Stimulated activated CD8-positive, alpha-beta memory T cell treated with anti-CD3 and anti-CD28 coated beads, Interleukin-7, amount 100 ng/mL, for 1 hour (primary cell): ENCODE measurements at places on chromosomes 4 and X.

DNA sequence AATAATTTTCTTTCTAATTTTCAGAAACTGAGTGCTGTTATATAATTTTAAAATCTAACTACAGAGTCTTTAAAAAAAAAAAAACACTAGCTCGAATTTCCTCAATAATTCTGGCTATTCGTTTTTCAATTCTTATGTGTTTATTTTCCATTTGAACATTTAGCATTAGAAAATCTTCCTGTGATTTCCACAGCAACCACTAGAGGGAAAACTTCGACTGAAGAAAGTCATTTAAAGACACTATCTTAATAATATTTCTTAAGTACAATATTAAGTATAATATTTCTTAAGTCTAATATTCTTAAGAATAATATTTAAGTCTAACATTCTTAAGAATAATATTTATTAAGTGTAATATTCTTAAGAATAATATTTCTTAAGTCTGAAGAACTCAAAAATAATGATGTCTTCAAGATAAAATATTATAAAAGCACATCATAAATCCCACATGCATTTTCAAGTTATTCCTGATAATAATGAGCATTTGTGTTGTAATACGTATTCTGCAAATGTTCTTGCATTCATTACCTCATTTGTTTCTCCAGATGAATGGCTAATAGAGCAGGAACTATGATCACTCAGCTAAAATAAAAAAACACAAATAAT, 118.4 kb upstream of the WDR17 start:
- DNase-seq, result no peak

DNA sequence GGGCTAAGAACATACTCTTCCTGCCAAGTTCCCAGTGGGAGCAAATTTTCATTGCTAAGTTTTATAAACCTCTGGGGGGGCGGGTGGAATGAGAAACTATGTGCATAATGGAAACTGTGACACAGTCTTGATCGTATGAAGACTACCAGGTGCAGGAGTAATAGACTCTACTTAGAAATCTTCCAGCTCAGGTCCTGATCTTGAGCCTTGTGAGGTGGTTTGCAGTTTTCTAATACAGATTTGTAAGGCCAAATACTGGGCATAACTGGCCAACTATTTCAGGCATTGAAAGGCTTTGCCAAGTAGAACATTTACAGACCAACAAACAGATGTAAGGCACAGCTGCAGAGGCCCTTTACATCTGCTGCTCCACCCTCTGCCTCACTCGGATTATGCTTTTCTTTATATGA, 89.7 kb upstream of the CBR4 start:
- no peak for DNase-seq

DNA sequence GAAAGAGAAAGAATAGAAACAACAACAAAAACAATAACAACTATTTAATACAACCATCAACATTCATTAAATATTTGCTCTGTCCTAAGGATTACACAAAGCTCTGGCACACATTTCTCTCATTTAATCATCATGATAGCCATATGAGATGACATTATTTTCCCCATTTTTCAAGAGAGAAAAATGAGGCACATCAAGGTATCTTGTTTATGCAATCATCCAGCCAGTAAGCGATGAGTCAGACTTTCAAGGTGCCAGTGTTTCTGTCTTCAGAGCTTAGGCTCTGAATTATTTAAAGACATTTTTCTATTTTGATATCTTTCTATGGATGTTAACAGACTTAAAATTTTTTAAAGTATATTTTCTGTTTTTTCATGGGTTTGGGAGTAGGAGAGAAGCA, 541.8 kb upstream of the SMIM31 start:
- no peak for DNase-seq

DNA sequence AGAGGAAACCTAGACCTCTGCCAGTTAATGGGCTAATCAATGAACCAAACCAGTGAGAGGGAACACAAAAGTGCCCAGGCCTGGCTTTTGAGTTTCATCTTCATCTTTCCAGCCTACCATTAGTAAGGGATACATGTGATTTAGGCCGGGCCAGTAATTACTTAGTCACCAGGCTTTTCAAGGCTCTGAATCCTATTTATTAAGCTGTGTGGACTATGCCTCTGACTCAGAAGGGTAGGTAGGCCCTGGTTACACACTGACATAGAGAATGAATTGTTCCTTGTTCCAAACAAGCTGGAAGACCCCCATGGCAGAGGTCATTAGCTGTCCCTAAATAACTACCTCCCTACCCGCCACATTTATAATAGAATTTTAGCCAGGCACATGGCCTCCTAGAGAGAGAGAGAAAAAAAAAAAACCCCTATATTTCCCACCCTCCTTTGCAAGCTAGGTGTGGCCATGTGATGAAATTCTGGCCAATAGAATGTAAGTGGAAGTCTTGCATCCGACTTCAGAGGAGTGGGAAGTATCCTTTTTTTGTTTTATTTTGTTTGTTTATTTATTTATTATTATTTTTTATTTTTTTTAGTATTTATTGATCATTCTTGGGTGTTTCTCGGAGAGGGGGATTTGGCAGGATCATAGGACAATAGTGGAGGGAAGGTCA, 112.3 kb upstream of the BCOR start:
- DNase-seq, result no peak

GRCh38 chrX:43970528-43970927, 2.7 kb downstream of the NDP start:
- no peak for DNase-seq

- no peak for DNase-seq
These were observed 410.3 kb downstream of the RPA4 start for GRCh38 chrX:97294041-97294440.

- no peak for DNase-seq
These were observed 555 bp upstream of the PGM2 start for GRCh38 chr4:37825968-37826294.

DNA sequence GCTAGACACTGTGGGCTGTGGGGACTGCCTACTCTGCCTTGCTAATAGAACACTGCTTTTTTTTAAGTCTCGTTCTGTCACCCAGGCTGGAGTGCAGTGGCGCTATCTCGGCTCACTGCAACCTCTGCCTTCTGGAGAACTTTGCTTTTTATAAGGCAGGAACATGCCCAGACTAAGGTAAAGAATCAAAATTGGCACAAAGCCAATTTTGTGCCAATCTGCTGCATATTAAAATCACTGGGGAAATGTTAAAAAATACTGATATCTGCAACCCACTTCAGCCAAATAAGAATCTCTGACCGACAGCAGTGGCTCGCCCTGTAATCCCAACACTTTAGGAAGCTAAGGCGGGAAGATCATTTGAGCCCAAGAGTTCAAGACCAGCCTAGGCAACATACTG, 36.5 kb upstream of the CEP135 start:
- no peak for DNase-seq

DNA sequence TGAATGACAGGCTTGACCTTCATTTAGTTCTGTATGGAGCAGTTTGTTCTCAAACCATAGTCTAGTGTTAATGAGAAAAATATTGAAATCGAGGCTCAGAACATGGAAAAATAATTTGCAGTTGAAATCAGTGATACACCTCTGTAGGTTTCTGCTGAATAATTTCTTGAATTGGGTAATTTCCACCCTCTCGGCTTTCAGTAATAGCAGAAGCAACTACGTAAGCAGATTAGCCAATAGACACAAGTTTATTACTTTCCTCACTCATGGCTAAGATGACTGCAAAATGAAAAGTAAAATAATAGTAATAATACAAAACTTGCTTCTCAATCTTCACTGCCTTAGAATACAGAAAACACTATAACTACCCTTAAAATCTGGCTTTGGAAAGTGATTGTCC, 46.0 kb downstream of the USP38 start:
- DNase-seq, result no peak

DNA sequence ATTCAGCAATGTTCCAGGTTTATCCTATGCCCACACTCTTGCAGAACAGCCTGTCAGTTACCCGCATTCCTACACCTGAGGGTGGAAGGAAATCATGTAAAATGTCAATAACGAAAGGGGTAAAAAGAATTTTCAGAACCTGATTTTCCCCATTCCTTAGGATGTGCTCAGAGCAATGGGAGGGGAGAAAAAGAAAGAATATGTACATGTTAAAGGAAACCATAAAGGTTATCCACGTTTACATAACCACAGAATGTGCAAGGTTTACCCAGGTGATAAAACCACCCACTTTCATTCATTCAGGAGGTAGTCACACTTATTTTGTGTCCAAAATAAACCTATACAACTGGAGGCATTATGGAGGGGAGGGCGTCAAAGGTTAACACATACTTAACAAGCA, 335.5 kb downstream of the ZNF674 start:
- no peak for DNase-seq

DNA sequence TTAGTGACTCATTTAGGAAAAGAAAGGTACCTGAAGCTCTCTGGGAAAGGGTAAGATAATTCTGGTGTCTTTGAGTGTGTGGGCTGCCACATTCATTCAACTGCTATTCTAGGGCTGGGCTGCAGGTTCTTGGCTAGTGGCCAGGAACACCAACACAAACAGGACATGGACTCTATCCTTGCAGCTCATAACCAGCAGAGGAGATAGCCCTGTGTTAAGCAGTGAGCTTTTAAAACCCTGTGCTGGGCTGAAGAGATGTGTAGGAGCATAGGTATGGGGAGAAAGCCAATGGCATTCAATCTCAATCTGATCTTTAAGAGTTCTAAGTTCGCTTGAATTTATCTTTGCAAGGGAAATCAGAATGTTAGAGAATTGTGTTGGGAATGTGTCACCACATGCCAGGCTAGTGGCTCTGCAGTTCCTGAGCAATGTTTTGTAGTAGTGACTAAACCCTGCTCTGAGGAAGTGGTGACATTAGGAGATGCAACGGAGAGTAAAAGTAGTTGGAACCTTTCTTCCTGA, 39.2 kb downstream of the SGMS2 start:
- DNase-seq, result no peak

DNA sequence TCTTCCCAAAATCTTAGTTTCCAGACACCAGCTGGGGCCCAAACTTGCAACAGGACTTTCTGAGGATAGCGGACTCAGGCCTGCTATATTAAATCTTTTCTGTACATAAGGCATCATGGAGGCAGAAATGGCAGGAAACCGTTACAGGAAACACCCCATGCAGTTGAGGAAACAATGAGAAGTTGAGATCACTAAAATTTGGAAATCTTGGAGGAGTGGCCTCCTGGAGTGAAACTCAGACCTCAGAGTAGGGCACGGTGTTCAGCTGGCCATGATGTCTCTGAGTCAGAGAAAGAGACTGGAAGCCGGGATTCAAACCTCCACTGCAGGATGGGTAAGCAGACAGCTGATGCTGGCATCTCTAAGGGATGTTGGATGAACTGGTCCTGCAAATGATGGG, 372.6 kb upstream of the CTSO start:
- no peak for DNase-seq

GRCh38 chr4:155442267-155443105, 65.7 kb upstream of the MAP9 start:
- DNase-seq, result peak; percentile 11
